ENCODE measurements at places on chromosomes 12 and 14.

DNA sequence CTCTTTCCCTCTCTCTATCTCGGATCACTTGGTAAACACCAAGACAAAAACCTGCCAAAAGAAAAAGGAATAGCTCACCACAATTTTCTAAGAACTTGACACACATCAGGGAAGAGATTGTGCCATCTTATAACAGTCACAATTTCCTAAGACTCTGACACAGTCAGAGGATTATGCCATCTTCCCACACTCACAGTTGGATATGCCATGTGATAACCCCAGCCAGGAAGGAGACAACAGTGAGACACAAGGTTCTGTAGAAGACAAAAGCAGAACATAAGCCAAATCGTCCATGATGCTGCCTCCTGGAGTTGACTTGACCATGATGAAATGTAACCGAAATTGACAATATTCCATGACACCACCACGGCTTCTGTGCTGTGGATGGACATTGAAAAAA lies 2.8 kb upstream of the CLEC9A start:
- no peak for DNase-seq

- no peak for DNase-seq
Observed at GRCh38 chr14:69683971-69684370, 72.6 kb downstream of the SUSD6 start.

- peak; percentile 15 for DNase-seq
Observed at GRCh38 chr12:27434673-27435565, 11.6 kb upstream of the SMCO2 start.

- no peak for DNase-seq
Observed at GRCh38 chr12:3557791-3558620, 67.0 kb downstream of the PRMT8 start.

- no peak for DNase-seq
Observed at GRCh38 chr14:68723808-68724268, 69.0 kb downstream of the ZFP36L1 start.

GRCh38 chr14:106094654-106095189 lies 568.3 kb downstream of the TMEM121 start:
- peak; percentile 89 for DNase-seq

DNA sequence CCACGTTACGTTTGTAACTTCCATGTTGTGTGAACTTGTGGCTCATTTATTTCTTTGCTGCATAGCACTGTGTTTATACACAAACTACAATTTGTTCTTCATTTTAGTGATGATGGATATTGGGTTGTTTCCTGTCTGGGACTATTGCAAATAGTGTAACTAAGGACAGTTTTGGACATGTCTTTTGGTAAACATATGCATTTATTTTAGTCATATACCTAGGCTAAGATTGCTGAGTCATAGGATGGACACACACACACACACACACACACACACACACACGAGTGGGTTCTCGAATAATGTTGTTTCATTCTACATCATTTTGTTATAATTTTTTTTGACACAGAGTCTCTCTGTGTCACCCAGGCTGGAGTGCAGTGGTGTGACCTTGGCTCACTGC lies 123.5 kb upstream of the CAND1 start:
- no peak for DNase-seq

DNA sequence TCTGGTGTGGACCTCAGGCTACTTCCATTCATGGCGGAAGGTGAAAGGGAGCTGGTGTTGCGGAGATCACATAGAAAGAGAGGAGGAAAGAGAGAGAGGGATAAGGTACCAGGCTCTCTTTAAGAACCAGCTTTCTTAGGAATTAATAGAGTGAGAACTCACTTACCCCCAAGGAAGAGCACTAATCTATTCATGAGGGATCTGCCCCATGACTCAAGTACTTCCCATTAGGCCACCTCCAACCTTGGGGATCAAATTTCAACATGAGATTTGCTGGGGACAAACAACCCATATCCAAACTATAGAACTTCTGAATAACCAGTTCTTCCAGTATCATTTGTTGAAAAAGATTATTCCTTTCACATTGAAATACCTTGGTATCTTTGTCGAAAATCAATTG lies 34.0 kb upstream of the C2CD5 start:
- no peak for DNase-seq

DNA sequence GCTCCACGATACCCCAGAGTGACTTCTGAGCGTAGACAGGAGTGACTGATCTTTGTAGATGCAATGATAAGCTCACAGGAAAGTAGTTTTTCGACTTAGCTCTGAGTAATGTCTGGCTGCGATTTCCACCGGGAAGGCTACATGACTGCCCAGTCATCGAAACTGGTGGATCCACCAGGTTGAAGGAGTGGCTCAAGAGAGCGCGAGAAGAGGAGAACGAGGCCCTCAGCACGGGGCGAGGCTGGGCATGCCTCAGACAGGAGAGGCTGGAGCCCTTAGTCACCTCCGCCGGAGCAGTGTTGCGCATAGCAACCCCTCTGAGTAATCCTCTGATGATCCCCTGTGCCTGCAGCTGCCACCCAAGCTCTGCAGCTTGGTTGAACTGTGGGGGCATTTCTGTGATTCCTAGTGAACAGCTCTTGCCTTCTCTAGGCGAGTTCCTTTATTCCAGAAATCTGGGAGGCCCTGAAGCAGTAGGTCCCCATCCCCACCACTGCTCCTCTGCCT lies 25.6 kb downstream of the ELK3 start:
- peak; percentile 36 for DNase-seq

DNA sequence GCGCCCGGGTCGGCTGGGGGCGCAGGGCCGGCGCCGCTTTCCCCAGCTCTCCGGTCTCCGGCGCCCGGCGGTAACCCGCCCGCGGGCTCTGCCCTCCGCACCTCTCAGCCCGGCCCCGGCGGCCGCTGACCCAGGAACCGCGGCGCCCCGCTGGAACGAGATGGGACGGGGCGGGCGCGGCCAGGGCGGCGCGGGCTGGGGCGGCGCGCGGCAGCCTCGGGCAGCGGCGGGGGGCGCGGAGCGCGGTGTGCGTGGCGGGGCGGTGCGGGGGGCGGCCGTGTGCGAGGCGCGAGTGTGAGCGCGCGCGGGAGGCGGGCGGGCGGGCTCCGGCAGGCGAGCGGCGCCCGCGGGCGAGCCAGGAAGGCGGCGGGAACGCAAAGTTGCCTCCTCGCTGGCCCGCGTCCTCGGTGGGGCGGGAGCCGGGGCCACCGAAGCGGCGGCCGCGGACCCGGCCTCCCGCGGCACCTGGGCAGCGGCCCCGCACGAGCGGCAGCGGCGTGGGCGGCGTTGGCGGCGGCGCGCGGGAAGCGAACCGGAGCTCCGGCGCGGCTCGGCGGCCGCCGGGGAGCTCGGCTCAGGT lies 671 bp upstream of the DIO3 start:
- DNase-seq = no peak

- no peak for DNase-seq
Observed at GRCh38 chr14:95328729-95329503, 9.2 kb upstream of the CLMN start.

DNA sequence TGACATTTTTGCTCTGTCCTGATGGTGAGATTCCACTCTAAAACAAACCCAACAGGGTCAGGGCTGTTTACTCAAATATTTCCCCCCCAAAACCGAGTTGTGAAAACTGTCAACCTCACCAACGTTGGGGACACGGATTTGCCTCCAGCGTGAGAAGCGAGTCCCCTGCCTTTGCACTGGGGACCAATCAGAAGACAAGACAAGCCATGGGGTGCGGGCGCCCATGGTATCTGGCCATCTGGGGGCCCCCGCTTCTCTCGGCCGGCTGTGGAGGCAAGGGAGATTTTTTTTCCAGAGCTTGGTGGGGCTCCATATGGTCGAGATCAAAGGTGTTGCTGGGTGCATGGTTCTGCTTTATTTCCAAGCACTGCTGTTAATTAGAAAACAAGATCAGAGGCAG lies 272.1 kb downstream of the BCL11B start:
- no peak for DNase-seq

DNA sequence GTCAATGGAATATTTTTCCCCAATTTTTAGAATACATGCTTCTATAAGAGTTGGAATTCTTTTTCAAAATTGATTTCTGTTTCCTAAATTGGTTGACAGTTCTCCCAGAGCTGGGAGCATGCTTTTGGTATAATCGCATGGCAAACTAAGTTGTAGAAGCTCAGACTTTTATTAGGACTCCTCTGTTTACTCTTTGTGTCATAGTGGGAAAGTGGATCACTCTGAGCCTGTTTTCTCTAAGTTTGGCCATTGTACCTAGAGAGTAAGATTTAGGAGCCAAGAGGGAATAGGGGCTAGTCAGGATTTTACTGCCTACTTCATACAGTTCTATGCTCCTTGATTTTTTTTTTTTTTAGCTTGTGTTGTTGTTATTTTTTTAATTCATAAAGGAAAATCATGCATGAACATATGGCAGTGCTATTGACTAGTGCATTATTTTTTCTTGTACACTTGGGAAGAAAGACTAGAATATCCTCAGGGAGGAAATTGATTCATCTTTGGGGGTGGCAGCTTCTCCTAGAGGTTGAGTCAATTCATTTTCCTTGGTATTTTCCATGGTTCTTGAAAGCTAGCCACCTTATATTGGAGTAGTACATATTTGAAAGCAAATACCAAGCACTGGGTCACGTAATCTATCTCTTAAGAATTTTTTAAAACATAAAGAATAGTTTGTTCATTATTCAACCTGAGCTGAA lies 77.7 kb upstream of the TRAF3 start:
- DNase-seq = no peak

DNA sequence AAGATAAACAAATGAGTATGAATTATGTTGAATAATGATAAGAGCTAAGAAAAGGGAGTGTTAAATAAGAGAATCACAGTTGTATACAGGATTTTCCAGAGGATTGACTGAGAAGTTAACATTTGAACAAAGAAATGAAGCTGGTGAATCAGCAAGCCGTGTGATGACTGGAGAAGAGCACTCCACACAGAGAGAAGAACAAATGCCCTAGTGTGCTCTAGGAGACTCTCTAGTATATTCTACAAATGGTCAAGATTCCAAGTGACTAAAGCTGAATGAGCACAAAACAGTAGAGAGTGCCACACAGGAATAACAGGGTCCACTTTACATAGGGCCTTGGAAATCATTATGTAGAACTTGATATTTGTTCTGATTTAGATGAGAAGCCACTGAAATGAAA lies 587.1 kb upstream of the ATXN7L3B start:
- no peak for DNase-seq

DNA sequence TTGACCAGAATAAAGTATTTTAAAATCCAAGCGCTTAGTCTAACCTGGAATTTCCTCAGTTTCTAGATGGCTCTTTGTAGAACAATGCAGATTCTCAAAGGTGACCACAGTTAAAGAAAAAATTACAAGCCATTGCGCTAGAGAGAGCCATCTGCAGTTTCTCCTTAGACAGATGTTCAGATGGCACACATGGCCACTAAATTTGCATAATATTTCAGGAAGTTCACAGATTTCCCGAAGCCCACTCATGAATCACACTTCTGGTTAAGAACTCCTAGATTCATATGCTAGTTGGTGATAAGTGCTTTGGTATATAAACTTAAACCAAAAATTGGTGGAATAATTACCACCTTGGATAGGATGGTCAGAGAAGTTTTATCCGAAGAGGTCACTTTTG lies 749 bp downstream of the AKAP3 start:
- no peak for DNase-seq

- DNase-seq = no peak
Observed at GRCh38 chr14:87644689-87645088, 348.3 kb downstream of the GALC start.

DNA sequence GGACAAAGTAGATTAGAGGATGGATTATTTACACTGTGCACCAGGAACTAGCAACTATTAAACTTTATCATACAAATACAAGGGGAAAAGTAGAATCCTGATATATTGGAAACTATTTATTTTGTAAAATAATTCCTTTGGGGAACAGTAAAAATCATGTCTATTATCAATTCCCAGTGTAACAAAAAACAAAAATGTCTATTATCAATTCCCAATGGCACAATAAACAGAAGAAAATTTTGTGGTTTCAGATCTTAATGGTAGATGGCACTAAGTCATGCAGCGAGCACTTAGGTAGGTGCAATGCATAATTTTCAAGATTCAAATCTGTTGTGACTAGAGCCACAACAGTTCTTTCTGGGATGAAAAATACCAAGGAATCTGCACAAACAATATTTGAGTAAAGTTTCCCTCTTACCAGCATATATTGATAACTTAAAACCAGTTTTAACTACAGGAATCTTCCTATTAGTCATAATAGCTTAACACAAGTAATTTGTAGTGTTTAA lies 13.7 kb downstream of the CFL2 start:
- no peak for DNase-seq

DNA sequence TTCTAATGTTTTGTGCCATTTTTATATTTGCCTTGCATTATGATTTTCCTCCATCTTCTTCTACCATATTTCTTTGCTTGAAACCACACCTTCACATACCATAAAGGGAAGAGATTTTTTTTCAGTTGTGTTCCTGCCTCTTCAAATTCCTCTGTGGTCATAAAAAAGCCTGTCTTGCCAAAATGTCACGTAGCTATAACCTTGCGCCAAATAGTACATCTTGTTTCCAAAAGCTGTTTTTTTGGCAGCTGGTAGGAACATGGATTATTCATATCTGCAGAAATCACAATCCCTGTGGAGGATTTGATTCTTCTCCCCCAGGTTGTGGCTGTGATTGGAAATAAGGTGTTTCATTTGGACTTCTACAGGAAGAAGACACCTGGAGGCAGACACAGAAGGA lies 133.6 kb upstream of the SLC35F4 start:
- DNase-seq = no peak

Data from activated CD4-positive, alpha-beta memory T cell treated with anti-CD3 and anti-CD28 coated beads for 36 hours (primary cell).